Muscle of arm (tissue), 14 donors: ENCODE measurements at places on chromosomes 3 and 15.

GRCh38 chr15:91927585-91927984 lies 74.1 kb downstream of the SLCO3A1 start:
- no peak for DNase-seq

DNA sequence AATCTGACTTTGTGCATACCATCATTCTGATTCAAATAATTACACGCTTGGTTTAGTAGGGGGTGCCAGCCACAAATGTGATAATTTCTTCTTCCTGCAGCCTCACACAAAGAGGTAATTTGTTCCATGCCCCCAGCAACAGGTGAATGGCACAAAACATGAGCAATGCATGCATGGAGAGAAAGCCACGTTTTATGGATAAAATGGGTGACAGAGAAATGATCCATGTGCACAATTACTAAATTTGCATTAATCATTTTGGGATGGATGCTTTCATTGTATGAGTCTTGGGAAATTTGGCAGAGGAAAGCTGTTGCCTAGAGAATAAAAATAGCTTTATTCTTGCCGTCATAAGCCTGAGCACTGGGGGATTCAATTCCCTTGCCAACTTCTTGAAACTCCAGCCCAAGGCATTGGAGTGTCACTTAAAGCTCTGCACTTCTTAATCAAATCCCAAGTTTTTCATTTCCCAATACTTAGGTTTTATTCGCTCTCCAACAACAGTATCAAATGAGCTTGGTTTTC lies 411.6 kb downstream of the GBE1 start:
- no peak for DNase-seq

- peak; percentile 35 for DNase-seq
Measured at GRCh38 chr15:65869954-65870871, 922 bp downstream of the RAB11A start.

DNA sequence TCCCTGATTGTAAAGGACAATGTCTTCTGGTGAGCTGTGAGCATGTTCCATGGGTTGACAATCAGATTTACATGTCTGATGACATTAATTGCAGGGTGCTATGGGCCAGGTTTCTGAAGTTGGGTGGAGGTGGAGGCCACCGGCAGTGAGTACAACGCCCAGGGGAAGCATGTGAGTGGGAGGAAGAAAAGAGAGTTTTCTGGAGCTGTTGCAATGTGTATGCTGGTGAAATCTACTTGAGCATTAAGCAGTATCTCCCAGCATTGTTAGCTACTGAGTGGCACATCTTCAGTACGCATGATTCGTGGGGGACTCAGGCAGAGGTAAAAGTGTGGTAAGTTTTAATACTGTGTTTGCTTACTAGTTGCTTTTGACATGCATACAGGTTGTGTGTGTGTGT lies 26.6 kb downstream of the TMEM45A start:
- no peak for DNase-seq

DNA sequence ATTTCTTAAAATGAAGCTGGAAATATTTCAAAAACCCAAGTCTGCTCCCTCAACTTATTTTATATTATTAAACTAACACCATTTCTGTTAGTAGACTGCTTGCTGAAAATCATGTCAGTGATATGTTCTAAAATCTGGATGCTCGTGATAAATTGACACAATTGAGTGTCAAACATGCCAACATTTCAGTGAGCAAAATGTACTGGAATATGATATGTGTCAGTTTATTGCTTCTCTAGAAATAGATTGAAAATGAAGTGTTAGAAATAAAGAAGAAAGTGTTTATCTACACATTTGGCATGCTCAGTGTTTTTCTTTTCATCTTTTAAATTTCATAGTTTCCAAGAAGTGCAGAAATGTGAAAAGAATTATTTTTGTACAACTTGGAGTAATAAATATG lies 624.6 kb downstream of the SI start:
- DNase-seq: no peak

DNA sequence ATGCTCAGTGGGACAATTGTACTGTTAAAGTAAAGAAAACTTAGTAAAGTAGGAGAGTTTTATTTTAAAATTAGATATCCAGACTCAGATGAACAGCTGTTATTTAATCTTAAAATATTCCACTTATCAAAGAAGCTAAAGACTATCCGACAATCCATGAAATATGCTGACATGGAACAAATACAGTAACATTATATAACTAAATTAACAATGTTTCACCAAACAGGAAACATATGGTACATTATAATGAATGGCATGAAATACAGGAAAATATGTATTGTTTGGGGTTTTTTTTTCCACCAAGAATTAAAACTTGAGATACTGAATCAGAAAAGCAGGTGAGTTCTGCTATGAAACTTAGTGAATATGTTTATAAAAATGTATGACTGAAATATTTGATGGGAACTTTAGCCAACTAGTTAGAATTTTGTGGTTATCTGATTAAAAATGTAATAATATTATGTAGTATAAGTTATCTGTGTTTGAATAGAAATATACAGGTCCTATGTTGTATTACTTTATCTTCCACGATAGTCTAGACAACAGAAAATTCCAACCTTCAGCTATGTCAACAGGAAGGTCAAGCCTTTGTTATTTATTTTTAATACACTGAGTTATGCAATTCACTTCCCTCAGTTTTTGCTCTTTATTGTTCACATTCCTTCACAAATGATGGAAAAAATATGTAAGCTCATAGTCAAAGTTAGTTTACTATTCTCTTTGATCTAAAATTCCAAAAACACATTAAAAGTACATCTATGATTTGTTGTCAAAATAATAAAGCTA lies 72.7 kb downstream of the UACA start:
- no peak for DNase-seq

GRCh38 chr15:96948981-96949380 lies 618.5 kb downstream of the NR2F2 start:
- DNase-seq: no peak

GRCh38 chr3:194810076-194810475 lies 124.4 kb downstream of the FAM43A start:
- DNase-seq: no peak
